ENCODE measurements at places on chromosomes 2 and 18. TPM values are rescaled to one million over a fixed set of nuclear protein-coding genes. Genes with fewer than 3 reads are reported as not detected.
A peak's percentile ranks its signal among the peaks of the same experiment; 100 is the strongest.

- no peak for DNase-seq
These were observed 262.7 kb downstream of the MYCN start for GRCh38 chr2:16203069-16203468.

DNA sequence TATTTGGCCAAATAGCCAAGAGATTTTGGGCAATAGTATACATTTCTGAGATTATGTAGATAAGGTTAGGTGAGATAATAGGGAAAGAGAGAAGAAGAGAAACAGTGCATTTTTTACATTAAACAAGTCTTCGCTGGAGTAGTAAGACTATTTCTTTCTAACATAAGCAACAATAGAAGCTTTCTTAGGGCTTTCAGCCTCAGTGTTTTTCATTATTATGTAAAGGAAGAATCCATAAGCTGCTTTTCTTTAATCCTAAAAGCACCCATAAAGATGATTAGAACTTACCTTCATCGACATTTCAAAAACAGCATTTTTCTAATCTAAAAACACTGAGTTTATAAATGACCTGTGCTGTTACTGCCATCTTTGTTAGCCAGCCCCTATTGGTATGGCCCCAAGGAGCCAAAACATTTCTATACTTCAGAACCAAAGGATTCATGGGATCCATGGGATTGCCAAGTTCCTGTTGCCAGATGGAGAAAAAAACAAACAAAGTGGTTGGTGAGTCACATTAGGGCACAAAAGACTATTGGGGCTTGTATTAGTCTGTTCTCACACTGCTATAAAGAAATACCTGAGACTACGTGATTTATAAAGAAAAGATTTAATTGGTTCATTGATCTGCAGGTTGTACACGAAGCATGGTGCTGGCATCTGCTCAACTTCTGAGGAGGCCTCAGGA, 88.2 kb downstream of the SCG2 start:
- DNase-seq: no peak

GRCh38 chr2:11764359-11764758, 17.9 kb downstream of the LPIN1 start:
- DNase-seq: no peak

DNA sequence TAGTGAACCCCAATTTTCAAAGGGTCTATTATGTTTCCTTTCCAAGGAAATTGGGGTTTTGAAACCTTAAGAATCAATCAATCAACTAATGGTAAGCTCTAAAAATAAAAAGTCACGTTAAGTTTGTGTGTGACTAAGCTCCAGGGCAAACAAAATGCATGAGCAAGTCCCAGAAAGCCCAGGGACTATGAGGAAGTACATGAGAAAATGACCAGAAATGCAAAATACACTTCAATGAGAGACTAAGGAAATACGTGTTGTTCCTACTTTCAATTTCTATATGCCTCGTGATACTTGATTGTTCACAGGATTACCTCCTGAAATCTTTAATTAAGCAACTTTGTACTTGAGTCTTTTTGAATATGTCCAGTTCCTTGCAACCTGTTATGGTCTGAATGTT, 684.4 kb upstream of the SYT4 start:
- DNase-seq: no peak

DNA sequence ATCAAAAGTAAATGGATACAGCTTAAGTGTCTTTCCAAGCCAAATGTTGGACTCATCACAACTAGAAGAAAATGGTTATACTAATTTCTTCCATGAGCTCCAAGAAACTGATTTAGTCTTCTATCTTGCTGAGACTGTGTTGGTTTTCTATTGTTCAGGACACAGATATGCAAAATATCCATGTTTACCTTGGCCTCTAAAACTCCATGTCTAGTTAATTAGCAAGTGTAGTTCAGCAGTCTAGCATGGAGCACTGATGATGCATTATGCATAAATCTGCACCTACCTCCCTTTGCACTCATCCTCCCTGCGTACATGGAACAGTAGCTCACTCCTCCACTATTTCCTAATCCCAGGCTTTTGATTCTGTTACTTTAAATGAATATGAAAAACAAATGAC, 731.4 kb upstream of the CHAC2 start:
- no peak for DNase-seq

- no peak for DNase-seq
These were observed 346.1 kb downstream of the RPRM start for GRCh38 chr2:153132418-153132817.

- DNase-seq: no peak
These were observed 114.5 kb downstream of the GYPC start for GRCh38 chr2:126770466-126770865.

DNA sequence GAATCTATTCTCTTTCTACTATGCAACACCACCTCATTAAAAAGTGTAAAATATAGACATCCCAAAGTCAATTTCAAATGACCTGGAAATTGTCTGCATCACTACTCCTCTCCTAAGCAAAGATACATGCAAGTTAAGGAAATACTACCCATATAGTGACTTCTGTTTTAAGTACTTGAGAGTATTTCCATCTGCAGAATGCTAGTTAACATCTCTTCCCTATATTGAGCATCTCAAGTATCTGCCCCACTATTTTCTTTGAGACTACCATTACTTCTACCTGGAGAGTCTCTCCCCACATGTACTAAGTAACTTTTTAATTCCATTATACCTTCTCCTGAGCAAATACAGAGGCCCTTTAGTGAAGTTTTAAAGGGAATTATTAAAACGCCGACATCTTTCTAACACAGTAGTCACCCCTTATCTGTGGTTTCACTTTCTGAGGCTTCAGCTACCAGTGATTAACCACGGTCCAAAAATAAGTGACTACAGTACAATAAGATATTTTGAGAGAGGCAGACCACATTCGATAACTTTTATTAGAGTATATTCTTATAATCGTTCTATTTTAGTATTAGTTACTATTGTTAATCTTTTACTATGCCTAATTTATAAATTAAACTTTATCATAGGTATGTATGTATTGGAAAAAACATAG, 21.8 kb downstream of the CWC22 start:
- no peak for DNase-seq

DNA sequence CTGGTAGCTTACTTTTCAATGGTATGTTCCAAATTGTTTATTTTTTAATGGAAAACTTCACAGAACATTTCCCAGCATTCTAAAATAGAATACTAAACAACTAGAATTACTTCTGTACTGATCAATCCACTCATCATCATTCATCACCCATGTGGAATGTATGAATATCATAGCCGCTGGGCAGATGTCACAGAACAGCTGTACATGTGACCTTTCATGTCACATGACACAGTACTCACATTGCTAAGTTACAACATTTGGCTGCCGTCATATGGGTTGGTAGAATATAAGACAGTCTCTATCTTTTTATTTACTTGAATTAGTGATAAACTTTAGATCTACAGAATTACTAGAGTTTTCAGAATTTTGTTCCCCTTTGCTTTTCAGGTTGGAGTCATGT, 387.6 kb downstream of the ZEB2 start:
- DNase-seq: no peak

- peak; percentile 4 for DNase-seq
These were observed 1.1 kb downstream of the MIB1 start for GRCh38 chr18:21741562-21742314.

GRCh38 chr18:58132595-58133261, 88.7 kb downstream of the NEDD4L start:
- no peak for DNase-seq

- DNase-seq: no peak
These were observed 39.9 kb upstream of the KLF11 start for GRCh38 chr2:10003206-10004125.

DNA sequence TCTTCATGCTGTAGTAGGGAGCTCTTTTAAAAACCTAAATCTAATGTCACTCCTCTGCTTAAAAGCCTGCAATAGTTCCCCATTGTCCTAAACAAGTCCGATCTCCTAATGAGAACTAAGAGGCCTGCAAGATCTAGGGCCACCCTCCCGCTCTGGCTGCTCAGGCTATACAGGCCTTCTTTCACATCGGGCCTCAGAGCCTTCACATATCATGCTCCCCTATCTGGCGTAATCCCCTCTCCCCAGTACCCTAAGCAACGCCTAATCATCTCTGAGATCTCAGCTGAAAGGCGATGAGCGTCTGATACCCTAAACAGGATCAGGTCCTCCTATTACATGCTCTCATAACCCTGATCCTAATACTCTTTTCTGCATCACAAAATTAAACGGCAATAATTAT, 1.9 kb downstream of the MAP4K3 start:
- no peak for DNase-seq

- DNase-seq: no peak
These were observed 17.2 kb upstream of the ASB1 start for GRCh38 chr2:238409341-238410199.

The IL1F10 gene
- polyA plus RNA-seq: not detected

The COLEC12 gene
- not detected for polyA plus RNA-seq

The ANKRD53 gene
- polyA plus RNA-seq: not detected

The EFHD1 gene
- 1.3 TPM for polyA plus RNA-seq

The PIK3C3 gene
- 18.8 TPM for polyA plus RNA-seq

The FBXO41 gene
- 7.0 TPM for polyA plus RNA-seq

The DSG4 gene
- not detected for polyA plus RNA-seq

All from A549 (cell line).